ENCODE measurements at places on chromosomes 3 and 15.

GRCh38 chr3:81974751-81975150, 213.3 kb upstream of the GBE1 start:
- no peak for DNase-seq

GRCh38 chr3:34948517-34948916, 690.8 kb upstream of the ARPP21 start:
- DNase-seq: peak; percentile 41

DNA sequence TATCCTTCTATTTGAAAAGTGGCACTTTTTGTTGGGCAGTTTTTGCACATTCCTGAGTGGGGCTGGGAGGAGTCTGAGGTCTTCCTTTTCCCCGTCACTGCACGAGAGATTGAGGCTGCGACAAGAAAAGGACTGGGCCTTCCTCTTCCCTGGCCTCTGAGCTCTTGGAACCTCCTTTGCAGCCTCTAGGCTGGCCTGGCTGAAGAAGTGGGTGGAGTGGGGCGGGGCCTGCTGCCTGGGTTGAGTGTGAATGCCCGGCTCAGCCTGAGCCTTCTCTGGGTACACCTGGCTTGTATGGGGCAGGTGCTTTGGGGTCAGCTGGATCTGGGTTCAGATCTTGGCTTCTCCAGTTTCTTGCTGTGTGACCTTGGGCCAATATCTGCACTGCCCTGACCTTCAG, 43.1 kb downstream of the PLXNA1 start:
- DNase-seq: no peak

DNA sequence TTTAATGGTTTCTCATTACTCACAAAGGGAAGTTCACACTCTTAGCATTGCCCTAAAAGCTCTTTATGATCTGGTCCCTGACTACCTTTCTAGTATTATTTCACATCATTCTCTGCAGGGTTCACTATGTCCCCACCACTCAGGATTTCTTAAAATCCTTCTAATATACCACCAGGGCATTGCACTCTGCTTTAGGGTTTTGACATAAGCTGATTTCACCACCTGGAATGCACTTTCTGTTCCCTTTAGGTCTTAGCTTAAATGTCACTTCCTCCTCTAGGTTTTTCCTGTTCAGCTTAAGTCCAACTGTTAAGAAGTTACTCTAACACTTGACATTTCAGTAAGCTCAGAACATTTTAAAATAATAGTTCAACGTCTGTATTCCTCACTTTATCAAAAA, 81.7 kb downstream of the HCN4 start:
- no peak for DNase-seq

- DNase-seq: no peak
These were observed 810.5 kb upstream of the NECTIN3 start for GRCh38 chr3:110261141-110261540.

All from cardiac fibroblast (primary cell).